Ovary (tissue), 10 donors: ENCODE measurements at places on chromosomes 16 and 17. TPM values are rescaled to one million over a fixed set of nuclear protein-coding genes. Genes with fewer than 3 reads are reported as not detected.

DNA sequence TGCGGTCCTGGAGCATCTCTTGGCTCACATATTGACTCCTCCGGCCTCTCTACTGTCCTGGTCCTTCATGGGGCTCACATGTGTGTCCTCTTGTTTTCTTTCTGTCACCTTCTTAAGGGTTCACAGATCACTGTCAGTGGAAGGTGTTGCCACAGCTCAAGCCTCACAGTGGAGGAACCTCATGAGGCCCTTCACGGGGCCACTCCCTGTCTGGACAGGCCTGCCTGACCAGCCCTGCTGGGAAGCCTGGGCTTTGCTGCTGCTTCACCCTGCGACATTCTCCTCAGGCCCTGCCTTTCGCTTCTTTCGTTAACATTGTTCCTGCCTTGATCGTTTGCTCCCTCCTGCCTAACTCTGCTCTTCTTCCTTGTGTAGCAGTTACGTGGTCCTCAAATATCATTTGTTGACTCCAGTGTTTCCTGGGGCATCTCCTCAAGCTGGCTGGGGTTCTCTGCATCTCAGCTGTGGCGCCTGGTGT lies 55.9 kb downstream of the WDR45B start:
- no peak for DNase-seq

Gene TNFRSF13B
- total RNA-seq: not detected

GRCh38 chr17:9658593-9659211 lies 13.4 kb downstream of the USP43 start:
- DNase-seq: no peak

Gene KRT15
- not detected for total RNA-seq

DNA sequence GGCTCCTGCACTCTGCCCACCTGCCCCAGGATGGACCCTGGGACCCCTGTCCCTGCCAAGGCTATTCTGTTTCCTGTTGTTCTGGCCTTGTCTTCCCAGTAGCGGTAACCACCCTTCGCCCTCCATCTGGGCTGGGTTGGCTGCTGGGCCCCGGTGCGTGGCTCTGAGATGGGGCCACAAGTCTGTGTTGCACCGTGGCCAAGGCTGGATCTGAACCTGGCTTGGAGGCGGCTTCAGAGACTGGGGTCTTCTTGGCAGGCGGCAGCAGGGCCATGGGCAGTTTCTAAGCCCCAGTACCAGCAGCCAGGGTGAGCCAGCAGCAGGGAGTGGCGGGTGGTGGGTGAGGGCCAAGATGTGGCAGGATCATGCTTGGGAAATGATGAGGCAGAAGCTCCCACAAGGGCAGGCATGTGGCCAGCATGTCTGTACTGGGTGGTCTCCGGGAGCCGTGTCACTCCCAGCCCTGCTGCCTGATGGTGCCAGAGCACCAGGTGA lies 12.6 kb downstream of the MAP2K3 start:
- DNase-seq: peak; percentile 23

GRCh38 chr17:13086142-13086769 lies 68.4 kb upstream of the ELAC2 start:
- DNase-seq: no peak

Gene MYO15A
- total RNA-seq: 3.2 TPM

DNA sequence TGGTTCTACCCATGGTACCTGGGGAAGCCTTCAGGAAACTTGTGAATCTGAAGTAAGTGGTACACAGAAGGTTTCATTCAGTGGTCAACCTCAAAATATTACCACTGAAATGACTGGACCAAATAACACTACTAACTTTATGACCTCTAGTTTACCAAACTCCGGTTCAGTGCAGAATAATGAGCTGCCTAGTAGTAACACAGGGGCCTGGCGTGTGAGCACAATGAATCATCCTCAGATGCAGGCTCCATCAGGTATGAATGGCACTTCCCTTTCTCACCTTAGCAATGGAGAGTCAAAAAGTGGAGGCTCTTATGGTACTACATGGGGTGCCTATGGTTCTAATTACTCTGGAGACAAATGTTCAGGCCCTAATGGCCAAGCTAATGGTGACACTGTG lies 55.9 kb upstream of the SLC5A11 start:
- no peak for DNase-seq

- DNase-seq: no peak
Observed at GRCh38 chr16:85360323-85361277, 248.3 kb upstream of the CIBAR2 start.

DNA sequence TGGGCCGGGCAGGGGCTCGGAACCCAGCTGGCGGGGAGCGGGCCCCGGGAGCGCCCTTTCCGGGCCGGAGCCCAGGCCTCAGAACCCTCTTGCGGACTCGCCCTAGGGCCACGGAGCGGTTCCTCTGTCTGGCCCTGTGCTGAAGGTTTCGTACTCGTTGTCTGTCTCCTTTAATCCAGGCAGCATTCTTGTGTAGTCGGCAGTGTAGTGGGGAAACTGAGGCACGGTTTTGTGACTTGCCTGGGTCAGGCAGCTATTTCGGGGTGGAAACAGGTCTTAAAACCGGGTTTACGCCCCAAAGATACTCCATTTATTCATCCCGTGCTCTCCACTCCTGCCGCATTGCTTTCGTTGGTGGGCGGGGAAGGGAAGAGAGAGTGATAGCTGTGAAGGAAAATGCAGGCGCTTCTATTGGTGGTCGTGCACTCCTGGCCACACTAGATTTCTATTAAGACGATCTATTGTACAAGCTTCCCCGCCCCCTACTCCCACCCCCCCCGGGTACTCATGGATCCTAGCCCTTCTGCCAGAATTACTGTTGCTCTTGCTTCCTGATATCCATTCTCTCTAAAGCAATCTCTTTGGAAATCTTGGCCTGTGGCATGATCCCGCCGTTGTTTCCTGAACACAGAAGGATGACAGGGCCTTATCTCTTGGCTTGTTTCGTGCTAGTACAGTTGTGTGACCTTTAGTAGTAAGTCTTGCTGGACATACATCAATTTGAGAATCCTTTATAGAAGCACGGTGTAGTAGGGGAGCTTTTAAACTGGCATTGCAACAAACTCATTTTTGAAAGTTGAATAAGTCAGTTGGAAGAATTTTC lies 751 bp downstream of the DCAF7 start:
- no peak for DNase-seq

DNA sequence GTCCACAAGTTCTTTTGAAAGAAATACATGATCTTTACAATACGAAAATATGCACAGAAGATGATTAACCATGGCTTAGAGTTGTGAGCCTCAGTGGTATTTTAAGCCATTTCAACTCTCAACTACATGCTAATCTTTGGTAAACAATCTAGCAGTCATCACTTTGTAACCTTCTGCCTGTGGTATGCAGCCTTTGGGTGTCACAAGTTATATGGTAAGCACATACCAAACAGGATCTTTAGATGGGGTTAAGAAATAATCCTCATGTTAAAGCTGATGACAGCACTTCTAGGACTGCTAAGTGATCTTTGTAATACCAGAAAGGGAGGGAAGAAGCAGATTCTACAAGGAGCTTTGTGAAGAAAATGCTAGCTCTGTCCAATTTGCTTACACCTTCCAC lies 74.3 kb downstream of the CA4 start:
- no peak for DNase-seq

GRCh38 chr16:66395806-66396555 lies 29.5 kb downstream of the CDH5 start:
- no peak for DNase-seq

Gene PRDM7
- not detected for total RNA-seq

Gene RNF227
- 8.5 TPM for total RNA-seq

Gene CHP2
- total RNA-seq: not detected

Gene CHST4
- total RNA-seq: not detected
